ENCODE measurements at places on chromosomes 11 and 22.

DNA sequence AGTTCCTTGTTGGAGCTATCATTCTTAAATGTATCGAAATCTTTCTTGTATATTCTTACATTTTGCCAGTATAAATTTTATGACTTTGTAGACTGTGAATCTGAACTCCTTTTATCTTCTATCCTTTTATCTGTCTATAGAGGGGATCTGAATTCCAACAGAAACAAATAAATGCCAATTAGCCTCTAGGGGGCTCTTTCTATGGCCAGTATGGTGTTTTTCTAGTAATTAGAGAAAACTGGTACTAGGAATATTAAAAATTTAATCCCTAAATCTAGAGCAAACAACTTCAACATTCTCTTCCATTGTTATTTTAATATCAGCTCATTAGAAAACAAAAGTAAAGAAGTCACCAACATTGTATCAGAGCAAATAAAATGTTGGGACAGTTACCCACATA is 21.5 kb upstream of the CAT start:
- DNase-seq = no peak

DNA sequence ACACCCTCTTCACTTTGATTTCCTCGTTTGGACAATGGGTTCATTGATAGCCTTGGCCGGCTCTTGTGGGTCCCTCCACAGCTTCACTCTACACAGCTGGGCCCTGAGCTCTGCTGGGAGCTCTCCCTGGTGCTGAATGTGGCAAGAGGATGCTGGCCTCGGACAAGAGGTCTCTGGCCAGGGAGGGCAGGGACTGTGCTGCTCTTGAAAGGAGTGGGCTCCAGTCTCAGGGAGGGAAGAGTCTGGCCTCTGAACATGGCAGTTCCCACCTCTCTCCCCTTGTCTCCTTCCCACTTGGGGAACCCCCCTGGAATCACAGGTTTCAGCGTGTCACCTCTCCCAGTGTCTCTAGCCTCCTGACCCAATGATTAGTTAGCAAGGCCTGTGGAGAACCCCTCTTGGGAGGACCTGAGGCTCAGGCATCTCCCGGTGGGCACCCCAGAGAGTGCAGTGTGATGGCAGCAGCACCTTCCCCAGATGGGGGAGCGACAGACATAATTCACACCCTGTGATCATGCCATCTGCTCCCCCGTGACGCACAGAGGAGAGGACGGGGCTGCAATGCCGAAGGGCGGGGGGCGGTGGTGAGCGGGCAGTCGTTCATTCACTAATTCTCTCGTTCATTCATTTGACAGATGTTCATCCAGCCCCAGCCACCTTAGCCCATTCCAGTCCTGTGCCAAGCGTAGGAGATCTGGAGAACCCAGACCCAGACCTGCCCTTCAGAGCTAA is 2.8 kb upstream of the CABP7 start:
- DNase-seq = no peak

GRCh38 chr22:39206491-39206890 is 38.3 kb downstream of the PDGFB start:
- DNase-seq = no peak

- no peak for DNase-seq
These were observed 58.4 kb downstream of the MED15 start for GRCh38 chr22:20565761-20566160.

- DNase-seq = no peak
These were observed 3.7 kb downstream of the TRMT112 start for GRCh38 chr11:64313491-64314145.

DNA sequence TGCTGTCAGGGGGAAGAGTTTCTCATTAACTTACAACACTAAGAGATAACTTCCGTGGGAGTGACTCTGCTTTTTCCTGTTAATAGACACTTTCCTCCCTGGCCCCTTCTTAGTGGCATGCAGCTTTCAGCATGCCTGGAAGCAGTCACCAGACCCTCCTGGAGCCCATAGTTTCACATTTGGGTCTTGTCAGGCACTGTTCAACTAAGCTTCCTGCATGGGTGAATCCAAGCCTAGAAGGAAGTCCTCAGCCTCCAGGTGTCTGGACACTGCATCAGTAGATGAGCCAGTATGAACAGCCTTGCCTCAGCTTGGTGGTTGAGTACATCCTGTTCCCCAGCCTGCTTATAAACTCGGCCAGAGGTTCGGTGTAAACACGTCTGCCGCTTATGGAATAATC is 68.1 kb downstream of the PPP6R3 start:
- DNase-seq = no peak

DNA sequence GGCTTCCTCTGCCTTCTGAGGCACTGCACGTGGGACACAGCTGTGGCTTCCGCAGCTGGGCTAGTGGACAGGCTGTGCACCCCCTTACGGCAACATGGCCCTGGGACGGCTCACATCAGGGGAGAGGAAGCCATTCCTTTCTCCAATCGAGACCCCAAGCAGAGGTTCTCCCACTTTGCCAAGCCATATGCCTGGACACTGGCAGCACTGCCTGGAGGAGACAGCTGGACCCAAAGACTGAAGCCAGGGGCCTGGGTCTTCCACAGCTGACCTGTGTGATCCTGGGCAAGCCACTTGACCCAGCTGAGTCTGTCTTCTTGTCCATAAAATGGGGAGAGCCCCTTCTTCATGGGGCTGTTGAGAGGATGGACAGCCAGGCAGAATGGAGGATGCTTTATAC is 65.4 kb downstream of the SHISAL1 start:
- no peak for DNase-seq

DNA sequence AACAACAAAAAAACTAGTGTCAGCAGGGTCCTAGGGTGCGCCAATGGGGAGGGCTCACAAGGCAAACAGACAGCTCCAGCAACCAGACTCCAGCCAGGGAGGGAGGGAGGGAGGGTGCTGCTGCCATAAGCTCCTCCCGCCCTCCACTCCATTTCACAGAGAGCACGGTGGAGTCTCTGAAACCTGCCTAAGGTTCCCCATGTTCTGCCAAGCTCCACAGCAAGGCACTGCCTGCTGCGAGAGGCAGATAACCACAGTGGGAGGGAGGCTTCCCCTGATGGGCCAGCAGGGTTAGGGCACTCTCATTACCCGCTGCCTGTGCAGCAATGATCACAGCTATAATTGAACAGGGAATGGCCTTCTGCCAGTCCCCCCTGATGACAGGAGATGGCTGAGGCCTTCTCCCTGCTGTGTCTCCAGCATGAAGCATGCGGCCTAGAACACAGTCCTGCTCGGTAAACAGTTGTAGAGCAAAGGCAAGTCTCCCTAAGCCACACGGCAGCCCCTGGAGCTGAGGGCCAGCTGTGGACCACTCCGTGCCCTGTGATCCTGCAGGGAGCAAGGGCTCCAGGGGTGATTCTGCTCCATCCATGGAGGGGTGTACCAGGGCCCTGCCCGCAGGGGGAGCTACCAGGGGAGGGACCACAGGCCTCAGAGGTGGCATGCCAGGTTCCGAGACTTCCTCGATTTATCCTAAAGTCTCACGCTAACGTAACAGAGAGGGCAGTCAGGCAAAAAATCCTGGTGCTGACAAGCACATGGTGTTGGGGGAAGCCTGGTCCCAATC is 42.9 kb downstream of the PC start:
- DNase-seq = no peak

- DNase-seq = no peak
These were observed 386.3 kb upstream of the CADM1 start for GRCh38 chr11:115890500-115890899.

- no peak for DNase-seq
These were observed 35.7 kb upstream of the SUSD2 start for GRCh38 chr22:24145446-24146193.

DNA sequence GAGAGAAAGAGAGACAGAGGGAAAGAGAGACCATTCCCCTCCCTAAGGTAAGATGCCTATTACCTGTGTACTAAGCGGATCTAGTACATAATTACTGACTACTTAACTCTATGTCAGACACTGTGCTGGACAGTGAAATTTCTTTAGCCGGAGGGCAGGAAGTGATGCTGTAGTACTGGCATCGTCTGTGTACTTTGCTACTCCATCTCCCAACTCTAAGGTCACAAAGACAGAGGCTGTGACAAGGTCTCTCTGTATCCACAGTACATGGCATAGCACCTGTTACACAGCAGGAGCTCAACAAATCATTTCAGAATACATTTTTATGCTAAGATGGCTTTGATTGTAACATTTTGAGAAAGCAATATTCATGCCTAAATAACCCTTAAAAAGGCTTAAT is 9.0 kb downstream of the BLID start:
- DNase-seq = no peak

DNA sequence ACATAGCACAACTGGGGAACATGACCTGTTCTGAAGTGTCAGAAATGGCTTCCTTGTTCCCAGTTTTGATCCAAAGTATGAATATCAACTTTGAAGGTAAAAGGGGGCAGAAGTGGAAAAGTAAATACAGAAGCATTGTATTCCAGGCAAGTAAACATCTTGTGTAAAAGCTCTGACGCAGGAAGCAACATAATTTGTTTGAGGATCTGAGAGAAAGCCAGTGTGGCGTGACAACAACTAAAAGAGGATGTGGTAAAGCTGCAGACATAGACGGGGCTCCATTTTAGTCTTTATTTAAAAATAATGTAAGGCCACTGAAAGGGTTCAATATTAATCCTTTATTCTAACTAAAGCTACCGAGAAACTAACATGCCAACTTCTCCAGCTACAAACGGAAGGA is 310.2 kb downstream of the DLG2 start:
- no peak for DNase-seq

DNA sequence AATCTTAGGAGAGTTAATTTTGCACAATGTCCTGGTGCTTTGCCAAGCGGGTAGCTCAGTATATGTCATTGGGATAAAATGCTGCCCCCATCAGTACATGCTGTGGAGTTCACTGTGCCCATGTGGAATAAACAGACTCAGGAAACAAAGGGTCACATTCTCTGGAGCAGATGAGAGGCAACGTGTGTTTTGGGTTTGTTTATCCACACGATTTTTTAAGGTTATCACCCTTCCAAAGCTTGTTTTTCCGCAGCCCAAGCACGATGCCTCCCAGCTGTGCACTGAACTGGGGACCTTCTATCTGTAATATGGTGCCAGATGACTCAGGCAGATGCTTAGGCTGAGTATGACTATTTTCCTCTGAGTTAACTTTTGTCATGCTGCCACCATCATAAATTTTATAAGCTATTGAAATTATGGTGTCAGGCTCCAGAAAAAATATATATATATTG is 6.5 kb downstream of the OR4D6 start:
- no peak for DNase-seq

DNA sequence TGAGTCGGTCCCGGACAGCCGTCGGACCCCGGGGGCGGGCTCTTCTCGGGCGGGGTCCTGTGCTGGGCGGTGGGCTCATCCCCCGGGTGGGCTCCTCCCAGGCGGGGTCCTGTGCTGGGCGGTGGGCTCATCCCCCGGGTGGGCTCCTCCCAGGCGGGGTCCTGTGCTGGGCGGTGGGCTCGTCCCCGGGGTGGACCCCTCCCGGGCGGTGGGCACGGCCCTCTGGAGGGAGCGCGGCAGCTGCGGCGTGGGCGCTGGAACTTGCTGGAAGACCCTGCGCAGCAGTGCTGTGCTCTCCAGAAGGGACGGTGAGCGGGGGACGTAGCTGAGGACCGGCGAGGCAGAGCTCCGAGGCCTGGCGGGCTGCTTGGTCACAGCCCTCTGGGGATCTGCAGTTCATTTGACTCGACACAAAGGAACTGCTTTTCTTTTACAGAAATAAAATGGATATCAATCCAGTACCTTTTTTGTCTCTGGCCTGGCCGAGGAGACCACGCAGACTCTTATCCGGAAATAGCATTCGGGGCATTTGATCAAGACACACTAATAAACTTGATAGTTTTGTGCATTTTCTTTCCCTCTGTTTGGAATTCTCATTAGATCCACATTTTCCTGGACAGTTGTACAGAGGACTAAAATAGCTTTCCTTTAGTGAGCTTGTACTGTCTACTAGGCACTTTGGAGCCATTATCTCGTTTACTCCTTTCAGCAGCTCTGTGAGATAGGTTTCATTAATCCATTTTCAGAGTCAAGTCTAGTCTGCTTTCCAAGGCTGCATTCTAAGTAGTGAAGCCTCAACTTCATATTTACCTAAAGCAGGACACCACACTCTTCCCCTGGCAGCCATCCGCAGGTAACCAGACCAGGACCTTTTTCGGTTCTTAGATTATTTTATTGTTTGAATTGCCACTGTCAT is 812 bp downstream of the JAM3 start:
- DNase-seq = peak; percentile 49

DNA sequence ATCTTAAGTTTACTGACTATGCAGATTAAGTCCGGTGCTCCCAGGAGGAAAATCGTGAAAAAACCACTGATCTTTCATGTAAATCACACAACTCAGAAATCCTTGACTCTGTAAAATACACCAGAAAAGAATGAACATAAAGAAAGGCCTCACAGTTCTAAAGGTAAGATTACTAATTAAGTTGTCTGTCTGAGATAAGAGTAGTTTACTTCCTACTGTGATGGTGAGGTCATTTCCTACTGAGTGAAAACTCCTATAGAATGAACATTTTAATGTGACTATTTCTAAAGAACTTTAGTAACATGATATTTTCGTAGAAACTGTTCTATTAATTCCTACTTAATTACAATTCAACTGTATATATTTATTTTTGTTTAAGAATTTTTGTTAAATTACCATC is 774.4 kb upstream of the CHORDC1 start:
- DNase-seq = no peak

GRCh38 chr11:69844396-69844795 is 25.2 kb upstream of the FGF3 start:
- no peak for DNase-seq

DNA sequence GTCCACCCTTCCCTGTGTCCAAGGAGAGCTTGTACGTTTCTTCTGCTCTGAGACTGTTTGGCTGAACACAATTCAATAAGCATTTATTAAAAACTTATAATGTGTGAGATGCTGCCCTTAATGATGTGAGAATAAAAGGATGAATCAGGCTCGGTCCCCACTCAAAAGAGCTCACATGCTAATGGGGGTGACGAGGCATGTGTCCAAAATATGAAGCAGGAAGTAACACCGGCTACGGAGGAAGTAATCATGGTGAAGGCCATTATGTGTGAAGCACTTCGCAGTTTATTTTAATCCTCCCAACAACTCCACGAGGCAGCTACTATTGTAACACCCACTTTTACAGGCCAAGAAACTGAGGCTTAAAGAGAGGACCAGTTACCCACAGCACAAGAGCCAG is 3.4 kb upstream of the RASD2 start:
- no peak for DNase-seq

DNA sequence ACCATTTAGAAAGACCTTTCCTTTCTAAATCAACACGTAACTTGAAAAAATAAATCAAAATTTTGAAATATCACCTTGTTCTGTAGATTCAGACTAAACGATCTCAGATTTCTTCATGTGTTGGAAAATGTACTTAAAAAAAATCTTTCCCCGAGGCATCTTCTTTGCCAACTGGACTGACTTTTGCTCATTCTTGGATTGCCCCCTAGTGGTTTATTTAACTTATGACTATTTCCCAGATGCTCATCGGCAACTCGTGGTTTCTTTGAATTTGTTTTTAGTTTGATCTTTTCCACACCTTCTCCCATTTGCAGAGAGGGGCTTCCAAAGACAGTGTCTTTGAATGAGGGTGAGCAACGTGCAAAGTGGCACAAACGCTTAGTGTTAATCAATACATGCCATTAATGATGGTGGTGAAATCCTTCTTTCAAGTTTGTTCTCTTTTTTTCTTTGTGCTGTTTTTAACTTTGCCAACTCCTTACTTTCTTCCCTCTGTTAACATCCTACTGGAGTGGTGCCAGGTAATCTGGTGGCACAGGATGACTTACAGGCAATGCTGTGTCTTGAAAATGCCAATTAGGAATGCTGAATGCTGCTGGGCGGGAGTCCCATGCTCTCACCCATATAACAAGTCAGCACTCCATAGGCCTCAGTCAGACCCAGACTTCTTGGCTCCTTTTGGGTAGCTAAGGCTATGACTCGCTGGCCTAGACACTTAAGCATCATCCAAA is 18.3 kb downstream of the PRSS23 start:
- peak; percentile 92 for DNase-seq

- no peak for DNase-seq
These were observed 42.5 kb downstream of the SBF1 start for GRCh38 chr22:50432131-50432876.
